ENCODE measurements at places on chromosomes 6 and 20.

GRCh38 chr6:166408936-166409755 is 26.4 kb upstream of the MPC1 start:
- DNase-seq = no peak

DNA sequence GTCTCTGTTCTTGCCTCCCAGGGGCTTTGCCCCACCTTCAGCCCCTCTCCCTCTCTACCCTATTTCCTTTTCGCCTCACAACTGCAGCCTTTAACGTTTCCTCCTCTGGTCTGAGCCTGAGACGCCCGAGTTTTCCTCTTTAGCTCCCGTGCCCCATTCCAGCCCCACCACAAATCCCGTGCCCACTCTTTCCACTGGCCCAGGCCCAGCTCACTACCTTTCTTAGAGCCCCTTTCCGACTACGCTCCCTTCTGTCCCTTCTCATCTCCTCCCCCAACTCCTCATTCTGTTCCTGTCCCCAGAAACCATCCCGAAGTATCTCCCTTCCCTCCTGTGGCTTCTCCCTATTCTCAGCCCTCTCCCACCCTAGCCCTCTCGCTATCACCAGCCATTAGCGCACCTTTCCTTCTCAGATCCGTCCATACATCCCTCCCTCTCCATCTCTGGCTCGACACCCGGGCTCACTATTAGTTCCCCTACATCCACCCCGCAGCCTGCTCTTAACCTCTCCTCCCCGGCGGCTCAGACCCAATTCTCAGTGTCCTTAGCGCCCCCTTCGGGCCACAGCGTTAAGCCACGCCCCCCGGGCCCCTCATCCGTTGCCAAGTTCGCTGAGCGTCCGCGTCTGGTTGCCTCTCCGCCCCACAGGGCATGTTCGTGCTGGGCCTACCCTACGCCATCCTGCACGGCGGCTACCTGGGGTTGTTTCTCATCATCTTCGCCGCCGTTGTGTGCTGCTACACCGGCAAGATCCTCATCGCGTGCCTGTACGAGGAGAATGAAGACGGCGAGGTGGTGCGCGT is 2.7 kb downstream of the SLC32A1 start:
- DNase-seq = no peak

DNA sequence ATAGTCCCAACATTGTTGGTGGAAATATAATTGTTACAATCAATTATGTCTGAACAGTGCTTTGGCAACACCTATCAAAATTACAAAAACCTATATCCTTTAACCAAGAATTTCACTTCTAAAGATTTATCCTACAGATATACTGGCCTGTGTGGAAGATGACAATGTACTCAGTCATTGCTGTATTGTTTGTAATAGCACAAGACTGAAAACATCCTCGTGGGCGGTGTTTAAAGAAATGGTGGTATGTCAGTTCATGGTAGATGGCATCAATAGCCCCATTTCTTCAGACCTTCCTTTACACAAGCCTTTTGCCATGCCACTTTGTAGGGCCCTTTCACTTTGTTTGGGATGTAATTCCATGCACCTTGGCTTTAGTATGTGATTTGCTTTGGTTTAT is 9.8 kb upstream of the TPBG start:
- DNase-seq = no peak

- DNase-seq = no peak
Observed at GRCh38 chr6:156943166-156943565, 166.0 kb downstream of the ARID1B start.

- DNase-seq = no peak
Observed at GRCh38 chr20:47774131-47774777, 11.0 kb downstream of the SULF2 start.

DNA sequence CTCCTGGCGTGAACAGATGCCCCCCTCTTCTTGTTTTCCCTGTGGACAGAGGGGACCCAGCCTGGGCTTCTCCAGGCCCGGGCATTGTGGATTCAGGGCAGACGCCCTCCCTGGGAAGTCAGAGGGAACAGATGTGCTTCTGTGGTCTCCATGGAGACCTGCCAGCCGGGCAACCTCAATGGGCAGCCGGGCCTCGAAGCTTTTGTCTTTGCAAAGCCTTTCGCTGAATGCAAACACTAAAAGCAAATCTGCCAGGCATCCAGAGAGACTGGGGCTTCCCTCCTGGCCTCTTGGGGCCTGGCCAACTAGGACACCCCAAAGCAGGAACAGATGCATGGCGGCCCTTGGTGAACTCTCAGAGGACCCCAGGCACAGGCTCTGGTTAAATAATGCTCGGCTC is 370.0 kb upstream of the SULF2 start:
- no peak for DNase-seq

GRCh38 chr20:9019833-9020232 is 49.1 kb upstream of the PLCB4 start:
- DNase-seq = no peak

DNA sequence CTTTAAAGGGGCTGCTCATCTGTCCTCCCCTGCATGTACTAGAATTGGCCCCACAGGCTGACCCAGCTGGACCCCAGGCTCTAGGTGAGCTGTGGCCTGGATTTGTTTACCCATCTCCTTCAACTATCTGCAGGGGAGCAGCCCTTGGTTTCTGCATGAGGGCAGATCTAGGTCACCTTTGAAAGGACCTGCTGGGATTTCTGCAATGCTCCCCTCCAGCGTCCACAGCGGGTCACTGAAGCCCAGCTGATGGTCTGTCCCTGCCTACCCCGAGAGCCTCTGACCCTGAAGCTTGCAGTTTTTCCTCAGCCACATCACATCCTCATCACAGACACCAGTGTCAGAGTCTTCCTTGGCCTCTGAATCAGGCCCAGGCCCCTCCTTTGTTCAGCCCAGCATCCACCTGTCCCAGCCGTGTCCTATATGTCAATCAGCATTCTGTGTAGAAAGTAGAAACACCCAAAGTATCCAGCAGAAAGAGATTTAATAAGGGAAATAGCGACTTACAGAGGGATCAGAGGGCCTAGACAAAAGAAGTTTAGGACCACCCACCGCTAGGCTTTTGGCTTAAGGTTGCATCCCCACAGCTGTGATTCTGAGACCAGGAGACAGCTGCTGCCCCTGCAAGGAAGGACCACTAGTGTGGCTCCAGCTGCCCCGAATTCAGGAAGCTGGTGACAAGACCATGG is 243.1 kb downstream of the LRFN2 start:
- DNase-seq = no peak

- DNase-seq = no peak
Observed at GRCh38 chr6:138800377-138801150, 4.7 kb downstream of the ECT2L start.

DNA sequence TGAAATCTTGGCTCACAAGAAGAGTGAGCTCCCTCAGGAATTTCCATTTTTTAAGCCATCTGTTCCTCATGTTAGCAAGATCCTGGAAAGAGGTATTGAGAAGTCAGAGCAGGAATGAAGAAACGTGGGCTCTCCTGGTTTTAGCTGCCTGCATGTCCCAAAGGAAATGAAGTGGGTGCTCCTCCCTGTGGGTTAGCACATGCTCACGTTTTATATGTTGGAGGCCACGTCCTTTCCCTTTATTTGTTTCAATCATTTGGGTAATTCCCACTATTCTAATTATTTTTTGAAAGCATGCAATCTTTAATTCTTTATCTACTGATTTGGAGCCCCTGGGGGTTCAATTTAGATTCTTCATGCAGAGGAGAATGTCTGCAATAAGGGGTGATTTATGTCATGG is 4.3 kb upstream of the MAP3K4 start:
- DNase-seq = no peak

- DNase-seq = no peak
Observed at GRCh38 chr6:71091167-71091566, 134.3 kb upstream of the B3GAT2 start.

DNA sequence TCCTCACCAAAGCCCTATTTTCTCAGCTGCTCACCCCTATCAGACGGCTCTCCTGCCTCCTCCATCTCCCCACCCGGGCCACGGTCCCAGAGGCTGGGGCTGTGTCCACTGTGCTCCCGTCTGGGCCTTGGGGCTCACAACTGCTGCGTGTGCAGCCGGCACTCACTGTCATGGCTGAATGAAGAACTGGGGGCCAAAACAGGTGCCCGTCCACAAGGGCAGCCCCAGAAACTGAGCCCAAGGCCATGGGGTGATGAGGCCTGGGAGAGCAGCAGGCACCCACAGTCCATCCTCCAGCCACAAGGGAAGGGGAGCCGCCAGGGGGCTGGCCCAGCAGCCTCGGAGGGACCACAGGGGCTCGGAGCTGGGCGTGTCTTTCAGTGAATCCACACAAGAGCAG is 159.5 kb downstream of the DLL1 start:
- no peak for DNase-seq

GRCh38 chr6:65189236-65189881 is 517.7 kb downstream of the EYS start:
- DNase-seq = no peak

DNA sequence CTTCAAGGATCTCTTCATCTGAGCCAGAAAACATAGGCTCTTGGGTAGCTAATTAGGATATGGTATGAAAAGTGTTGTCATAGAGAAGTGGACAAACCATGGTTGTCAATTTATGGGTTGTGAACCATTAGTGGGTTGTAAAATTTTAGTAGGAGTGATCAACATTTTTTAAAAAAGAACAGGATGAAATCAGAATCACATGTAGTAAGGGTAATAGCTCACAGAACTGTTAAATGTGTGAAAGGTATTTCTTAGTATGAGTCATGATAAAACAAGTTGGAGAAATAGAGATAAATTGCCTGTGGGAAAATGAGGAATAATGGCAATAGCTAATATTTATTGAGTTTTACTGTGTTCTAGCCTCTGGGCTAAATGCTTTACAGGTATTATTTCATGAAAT is 113.4 kb downstream of the MAP3K4 start:
- DNase-seq = no peak

GRCh38 chr20:10093087-10093591 is 58.4 kb downstream of the ANKEF1 start:
- no peak for DNase-seq

DNA sequence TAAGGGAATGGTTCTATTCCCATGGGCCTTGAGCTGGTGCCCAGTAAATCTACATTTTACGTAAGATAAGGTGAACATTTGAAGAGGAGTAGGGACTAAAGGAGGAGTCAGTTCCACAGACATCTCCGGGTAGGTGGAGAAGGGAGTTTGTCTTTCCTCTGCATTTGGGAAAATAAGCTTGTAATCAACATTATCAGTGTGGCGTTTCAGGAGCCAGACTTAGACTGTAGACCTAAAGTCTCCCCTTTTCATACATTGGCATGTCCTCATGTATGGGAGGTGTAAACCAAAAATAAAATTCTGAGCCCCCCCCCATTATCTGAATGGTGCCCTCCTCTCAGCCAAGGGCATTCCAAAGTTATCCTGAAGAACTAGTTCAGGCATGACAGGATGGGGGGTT is 40.2 kb downstream of the NINL start:
- DNase-seq = no peak

GRCh38 chr20:37351689-37352607 is 6.0 kb downstream of the SRC start:
- DNase-seq = no peak

- DNase-seq = no peak
Observed at GRCh38 chr6:24910331-24910960, 25.3 kb downstream of the RIPOR2 start.

DNA sequence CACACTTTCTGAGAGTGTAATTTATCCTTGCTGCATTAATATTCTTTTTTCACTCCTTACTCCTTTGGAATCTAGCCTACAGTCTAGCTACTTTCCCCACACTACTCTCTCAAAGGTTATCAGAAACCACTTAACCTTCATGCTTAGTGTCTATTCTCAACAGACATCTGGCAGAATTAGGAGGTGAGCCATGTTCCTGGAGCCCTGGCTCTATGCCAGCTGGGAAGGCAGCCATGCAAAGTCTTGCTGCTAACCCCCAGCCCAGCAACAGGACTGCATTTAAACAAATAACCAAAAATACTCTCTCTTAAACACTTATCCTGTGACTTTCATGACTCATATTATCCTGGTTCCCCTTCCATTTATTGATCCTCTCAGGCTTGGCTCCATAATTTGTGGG is 260.2 kb downstream of the BCKDHB start:
- no peak for DNase-seq

DNA sequence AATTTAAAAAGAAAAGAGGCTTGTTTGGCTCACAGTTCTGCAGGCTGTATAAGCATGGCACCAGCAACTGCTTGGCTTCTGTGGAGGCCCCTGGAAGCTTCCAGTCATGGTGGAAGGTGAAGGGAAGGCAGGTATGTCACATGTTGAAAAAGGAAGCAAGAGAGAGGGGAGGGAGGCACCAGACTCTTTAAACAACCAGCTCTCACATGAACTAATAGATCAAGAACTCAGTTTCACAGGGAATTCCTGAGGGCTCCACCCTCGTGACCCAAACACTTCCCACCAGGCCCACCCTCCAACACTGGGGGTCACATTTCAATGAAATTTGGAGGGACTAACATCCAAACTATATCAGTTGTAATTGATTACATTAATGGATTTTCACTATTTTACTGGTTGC is 127.9 kb upstream of the MLIP start:
- no peak for DNase-seq

All from stimulated activated CD8-positive, alpha-beta memory T cell treated with anti-CD3 and anti-CD28 coated beads, Interleukin-7, amount 100 ng/mL, for 1 hour (primary cell).